ENCODE measurements at places on chromosomes 4 and X.

GRCh38 chr4:74583089-74583700, 138.3 kb downstream of the AREG start:
- DNase-seq: no peak

DNA sequence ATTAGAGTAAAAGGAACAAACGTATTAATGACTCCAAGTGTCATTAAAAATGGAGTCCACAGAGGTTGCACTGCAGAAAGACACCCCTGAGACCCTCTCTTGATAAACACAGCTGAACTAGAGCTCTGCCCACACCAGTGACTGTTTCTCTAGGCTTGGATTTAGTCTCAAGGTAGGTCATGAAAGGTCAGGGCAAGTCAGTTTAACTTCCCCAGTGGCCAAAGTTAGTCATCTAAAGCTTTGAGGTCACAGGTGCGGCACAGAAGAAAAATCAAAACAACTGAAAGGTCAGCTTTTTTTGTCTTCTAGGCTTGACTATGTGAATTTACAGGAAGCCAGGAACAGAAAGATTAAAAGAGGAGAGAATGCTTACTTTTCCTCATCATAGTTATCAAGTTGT, 749.6 kb downstream of the RAB28 start:
- DNase-seq: no peak

GRCh38 chr4:147620315-147620714, 3.1 kb downstream of the TMEM184C start:
- DNase-seq: no peak

DNA sequence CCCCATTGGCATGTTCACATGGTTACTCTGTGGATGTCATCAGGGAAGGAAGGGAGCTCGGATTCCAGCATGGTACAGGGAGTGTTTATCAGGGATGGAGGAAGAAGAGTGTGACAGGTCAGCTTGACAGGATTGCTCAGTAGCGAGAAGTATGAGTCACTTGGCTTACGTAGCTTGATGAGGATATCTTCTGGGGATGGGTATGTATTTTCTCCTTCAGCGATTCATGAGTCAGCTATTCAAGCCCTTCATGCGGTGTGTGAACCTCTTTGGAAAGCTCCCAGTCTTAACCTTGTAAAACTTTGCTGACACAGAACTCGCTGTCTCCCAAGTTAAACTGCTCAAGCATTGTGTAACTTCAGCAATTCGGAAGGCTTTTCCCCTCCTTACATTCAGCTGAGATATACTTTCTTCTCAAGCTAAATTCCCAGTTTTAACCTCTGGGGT, 275.4 kb downstream of the ARHGAP10 start:
- no peak for DNase-seq

GRCh38 chr4:103400405-103400804, 202.3 kb upstream of the CENPE start:
- no peak for DNase-seq

GRCh38 chr4:155099231-155099630, 109.2 kb upstream of the NPY2R start:
- no peak for DNase-seq

GRCh38 chr4:10032625-10033024, 11.3 kb upstream of the SLC2A9 start:
- no peak for DNase-seq

- no peak for DNase-seq
Observed at GRCh38 chr4:78612398-78613178, 61.0 kb downstream of the ANXA3 start.

DNA sequence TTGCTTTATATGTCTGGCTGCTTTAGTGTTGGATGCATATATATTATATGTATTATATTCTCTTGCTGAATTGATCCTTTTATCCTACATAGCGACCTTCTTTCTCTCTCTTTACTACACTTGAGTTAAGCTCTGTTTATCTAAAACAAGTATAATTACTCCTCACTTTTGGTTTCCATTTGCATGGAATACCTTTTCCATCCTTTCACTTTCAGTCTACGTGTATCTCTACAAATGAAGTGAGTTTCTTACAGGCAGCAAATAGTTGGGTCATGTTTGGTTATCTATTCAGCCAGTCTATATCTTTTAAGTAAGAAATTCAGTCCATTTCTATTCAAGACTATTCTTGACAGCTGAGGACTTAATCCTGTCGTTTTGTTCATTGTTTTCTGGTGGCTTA, 167.5 kb upstream of the USP38 start:
- no peak for DNase-seq

GRCh38 chrX:153405426-153405825, 4.3 kb upstream of the PNMA6E start:
- DNase-seq: no peak

GRCh38 chr4:89939546-89939945, 44.9 kb downstream of the MMRN1 start:
- DNase-seq: no peak

DNA sequence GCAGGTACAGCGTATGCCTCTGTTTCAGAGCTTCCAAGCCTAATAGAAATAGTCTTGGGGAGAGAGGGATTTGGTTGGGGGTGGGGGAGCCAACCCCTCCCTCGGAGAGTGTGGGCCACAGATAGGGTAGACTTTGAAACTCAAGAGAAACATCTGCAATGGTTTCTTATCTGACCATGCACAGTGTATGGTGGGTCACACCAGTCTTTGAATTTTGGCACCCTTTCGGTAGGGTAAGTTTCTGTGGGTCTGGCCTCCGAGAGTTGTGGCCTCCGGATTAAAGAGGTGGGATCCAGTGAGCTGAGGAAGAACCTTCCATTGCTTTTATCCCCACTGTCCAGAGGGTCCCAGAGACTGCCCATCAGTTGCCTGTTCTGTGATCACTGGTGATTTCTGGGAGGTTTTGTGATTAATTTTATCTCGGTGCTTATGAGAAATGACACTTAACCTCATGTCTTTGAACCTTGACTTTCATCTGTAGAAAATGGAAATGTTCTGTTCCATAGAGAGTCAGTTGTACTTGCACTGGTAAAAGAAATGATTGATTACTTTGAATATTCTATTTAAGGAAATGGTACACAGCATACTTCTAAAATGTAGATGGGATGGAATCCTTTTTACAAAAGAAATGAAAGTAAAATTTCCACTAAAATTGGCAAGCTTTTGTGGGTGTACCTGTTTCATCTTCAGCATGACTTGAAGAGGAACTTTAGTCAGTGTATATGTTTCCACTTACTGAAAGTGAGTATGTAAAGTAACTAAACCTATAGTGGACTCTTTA, 62.7 kb downstream of the TMEM131L start:
- no peak for DNase-seq

- no peak for DNase-seq
Observed at GRCh38 chr4:187286525-187286924, 562.9 kb upstream of the FAT1 start.

DNA sequence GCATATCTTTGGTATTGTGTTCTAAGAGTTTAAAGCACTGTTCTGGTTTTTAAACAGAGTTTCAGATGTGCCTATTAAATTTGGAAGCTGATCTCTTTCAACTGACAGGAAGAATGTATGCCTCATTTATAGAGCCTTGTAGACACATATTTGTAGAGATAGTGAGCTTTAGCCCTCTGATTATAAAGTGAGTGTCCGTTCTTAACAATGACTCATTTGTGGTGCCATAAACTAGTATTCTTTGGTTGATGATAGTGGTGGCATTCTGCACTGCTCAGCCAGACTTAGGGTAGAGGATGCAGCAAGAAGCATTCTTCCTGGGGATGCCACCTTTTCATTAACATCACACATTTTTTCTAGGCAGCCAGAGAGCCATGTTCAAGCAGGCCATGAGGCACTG, 121.7 kb downstream of the TLL1 start:
- no peak for DNase-seq

DNA sequence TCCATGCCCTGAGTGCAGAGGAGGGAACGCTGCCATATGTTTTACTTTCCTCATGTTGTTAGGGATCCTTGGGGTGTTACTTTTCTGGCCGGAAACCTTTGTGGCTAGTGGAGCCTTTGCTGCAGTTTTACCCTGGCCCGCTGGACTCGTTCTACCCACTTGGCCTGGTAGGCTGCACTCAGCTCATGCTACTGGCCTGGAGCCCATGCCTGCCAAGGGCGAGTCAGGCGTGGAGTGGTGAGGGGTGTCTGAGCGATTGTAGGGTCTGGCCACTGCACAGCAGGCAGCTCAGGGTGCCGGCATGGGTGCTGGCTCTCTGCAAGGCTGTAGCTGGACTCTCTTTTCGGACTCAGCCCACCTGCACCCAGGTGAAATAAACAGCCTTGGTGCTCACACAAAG, 41.4 kb upstream of the IL9R start:
- DNase-seq: no peak

DNA sequence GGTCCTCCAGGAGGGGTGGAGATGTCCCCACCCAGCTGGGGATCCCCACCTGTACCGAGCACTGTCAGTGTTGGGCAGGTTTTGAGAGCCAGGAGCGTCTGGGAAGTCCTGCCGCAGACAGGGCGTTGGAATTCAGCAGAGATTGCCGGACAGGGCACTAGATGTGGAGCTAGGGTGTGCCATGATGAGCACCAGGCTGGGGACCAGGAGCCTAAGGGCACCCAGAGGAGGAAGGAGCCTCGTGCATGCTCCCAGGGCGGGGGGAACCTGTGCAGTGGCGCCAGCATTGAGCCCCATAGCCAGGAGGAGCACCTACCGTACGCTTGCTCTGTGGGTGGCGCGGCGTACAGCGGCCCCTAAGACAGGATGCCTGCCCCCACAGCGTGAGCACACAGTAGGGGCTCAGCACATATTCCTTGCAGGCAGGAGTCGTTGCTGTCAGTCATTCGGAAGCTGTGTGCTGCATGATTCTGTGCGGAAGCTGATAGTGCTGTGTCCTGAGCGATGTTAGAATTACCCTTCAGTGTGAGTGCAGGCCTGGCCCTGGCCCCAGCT, 18.8 kb upstream of the TADA2B start:
- DNase-seq: no peak

DNA sequence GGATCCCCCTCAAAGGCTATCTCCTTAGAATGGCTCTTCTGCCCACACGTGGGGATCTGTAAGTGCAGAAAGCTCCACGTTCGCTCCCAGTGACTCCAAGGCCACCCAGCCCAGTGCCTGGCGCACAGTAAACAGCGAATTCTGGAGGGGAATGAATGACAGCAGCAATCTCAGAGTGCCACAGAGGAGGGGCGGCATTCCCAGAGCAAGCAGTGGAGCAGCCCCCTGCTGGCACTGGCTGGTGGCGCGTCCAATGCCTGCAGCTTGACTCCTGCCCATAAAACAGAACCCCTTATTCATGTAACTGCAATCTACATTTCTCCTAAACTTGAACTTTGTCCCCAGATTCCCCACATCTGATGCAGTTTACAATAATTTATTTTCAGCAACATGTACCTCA, 6.9 kb upstream of the HELT start:
- no peak for DNase-seq

- peak; percentile 47 for DNase-seq
Observed at GRCh38 chr4:9691238-9692065, 90.0 kb upstream of the DRD5 start.

- no peak for DNase-seq
Observed at GRCh38 chr4:187983746-187984145, 11.8 kb upstream of the ZFP42 start.

DNA sequence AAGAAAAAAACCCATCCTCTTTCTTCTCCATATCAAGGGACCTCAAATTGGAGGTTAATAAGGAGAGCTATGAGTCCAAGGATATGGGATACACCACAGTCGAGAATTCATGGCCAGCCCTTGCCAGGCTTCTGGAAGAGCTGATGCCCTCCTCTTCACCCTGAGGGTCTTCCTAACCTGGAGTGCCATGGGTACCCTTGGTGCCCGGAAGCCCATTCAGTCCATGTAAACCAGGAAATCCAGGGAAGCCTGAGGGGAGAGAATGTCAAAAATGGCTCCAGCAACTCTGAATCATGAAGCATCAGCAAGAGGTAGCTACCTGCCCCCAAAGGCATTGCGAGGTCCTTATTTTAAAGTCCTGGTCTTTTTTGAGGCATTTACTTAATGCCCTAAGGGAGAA, 78.2 kb downstream of the ATG4A start:
- no peak for DNase-seq

GRCh38 chr4:113384600-113384999, 335.1 kb downstream of the ANK2 start:
- DNase-seq: no peak

DNA sequence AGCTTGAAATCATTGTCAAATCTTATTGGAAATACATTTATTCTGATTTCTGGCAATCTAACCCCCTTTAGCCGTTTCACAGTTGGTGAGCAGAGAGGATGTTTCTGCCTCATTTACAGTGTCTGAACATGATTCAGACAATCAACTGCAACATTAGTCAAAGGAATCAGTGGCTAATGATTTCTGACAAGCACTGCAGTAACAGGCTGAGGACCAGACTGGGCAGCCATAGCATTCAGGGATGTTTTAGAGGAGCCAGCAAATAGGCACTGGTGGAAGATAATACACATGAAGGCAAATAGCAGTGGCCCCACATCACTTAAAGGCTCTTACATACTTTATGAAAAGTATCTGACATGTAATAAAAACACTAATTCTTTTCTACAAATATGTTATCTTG, 102.8 kb downstream of the TTC29 start:
- no peak for DNase-seq

- DNase-seq: no peak
Observed at GRCh38 chrX:72683631-72684030, 30.5 kb downstream of the PHKA1 start.

- no peak for DNase-seq
Observed at GRCh38 chr4:40833212-40833611, 83.5 kb downstream of the NSUN7 start.

DNA sequence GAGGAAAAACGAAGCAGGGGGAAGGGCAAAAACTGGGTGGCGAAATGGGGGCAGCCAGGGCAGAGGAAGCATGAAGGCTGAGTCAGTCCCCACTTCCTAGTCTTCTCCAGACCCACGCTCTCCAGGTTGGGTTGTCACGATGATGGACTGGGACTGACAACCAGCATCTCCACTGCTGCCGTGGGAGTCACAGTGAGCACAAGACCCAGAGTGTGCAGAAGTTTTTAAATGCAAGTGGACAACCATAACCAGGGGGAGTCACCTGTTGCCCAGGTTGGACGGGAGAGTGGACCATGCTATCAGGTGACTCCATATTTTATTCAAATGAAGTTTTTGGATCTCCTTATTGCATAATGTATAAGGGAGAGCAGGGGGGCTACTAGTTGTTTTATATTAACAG, 511.4 kb upstream of the ZFP42 start:
- DNase-seq: no peak

DNA sequence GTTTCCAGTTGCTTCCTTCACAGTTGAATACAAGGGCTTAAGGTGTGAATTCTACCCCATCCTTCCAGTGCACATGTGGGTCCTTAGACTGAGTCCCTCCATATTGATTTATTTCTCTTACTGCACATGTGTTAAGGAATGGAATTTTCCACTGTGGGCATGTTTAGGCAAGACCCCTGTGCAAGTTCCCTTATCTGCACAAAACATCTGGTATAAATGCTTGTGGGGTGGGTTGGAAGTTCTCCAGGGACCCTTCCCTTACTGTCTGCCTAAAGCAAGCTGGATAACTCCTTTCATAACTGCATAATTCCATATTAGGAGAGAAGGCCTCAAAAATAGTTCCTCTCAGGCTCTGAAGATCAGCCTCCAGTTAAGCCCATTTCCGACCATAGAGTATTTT, 570.9 kb downstream of the ADGRL3 start:
- no peak for DNase-seq

Data from GM12864 (cell line).